Left kidney (tissue), 8 donors: ENCODE measurements at places on chromosomes 7 and 10.

DNA sequence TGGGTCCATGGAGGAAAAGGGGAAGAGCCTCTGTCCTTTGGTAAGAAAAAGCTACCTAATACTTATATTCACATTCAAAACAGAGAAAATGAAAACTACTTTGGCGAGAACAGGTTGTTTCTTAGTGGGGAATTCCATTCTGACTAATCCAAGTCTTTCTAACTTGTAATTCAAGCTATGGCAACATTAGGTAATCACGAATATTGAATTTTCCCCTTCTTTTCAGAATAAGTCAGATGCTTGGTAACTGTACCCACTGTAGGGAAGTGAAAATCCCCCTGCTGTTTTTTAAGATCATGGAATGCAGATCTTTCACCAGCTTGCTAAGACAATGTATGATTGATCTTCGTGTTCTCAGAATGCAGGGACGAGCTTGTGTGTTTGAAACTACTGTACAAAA, 384.4 kb downstream of the TCERG1L start:
- no peak for DNase-seq

DNA sequence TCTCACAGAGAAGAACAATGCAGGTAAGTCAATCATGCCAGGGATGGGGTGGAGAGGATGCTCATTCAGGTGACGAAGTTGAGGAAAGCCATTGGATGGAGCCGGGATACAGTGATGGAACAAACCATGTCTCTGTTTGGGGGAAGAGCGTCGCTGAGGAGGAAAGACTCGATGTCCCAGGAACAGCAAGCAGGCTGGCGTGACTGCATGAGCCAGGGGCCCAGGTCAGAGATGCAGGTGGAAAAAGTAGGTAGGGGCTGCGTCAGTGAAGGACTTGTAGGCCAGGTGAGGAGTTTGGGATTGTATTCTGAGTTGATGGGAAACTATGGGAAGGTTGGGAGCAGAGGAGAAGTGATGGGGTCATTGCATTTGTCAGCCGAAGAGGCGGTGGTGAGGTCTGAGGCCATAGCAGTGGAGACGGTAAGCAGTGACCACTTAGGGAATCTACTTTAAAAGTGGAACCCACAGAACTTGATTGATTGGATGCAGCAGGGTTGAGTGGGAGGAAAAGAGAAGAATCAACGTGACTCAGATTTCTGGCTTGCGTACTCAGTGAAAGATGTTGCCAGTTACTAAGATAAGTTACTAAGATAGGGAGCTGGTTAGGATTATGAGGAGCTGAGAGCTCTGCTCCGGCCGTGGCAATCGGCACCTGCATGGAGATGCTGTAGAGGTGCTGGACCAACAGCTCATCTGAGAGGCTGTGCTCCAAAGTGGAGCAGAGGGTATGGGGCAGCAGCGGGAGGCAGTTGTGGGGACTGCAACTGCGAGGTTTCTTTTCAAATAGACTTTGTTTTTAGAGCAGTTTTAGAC, 12.5 kb upstream of the IL2RA start:
- no peak for DNase-seq

DNA sequence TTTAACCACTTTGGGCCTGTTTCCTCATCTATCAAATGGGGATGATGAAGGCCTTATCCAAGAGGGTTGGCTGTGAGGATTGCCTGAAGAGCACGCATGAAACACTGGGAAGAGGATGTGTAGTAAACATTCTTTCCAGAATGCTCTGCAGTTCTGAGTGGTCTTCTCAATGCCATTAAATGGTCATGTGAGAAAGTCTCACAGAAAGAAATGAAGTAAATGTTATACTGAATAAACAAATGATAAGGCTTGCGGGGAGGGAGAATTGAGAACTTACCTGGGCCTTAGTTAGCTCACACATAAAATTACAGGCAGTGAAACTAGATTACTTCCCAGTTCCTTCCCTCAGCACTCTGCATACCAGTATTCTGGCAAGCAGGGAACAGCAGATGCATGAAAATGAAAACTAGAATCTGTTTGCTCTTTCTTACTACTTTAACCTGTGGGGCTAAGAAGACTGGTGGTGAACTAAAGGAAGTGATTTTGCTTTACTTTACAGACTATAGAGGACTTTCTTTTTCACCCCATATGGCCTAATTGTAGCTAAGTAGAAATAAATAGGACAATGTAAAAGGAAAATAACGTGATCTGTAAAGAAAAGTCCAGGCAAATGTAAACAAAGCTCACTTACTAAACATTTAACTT, 135.3 kb upstream of the CCDC6 start:
- no peak for DNase-seq

- DNase-seq = no peak
Measured at GRCh38 chr7:79615466-79615865, 162.0 kb upstream of the MAGI2 start.

DNA sequence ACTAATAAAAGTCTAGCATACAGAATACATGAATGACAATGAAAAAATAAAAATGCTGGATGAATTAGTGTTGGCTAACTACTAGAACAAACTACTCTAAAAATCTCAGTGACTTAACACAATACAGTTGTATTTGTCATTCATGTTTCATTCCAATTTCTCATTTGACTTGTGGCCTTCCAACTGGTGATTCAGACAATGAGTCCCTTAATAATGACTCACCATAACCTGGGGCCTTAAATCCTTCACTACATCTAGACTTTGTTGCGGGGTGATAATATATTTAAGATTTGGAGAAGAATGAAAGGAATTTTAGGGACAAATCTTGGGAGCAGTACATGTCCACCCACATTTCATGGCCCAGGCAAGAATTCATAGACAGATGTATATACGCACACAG, 90.5 kb upstream of the POM121L12 start:
- no peak for DNase-seq

- no peak for DNase-seq
Measured at GRCh38 chr10:103699611-103700435, 155.6 kb downstream of the SH3PXD2A start.

DNA sequence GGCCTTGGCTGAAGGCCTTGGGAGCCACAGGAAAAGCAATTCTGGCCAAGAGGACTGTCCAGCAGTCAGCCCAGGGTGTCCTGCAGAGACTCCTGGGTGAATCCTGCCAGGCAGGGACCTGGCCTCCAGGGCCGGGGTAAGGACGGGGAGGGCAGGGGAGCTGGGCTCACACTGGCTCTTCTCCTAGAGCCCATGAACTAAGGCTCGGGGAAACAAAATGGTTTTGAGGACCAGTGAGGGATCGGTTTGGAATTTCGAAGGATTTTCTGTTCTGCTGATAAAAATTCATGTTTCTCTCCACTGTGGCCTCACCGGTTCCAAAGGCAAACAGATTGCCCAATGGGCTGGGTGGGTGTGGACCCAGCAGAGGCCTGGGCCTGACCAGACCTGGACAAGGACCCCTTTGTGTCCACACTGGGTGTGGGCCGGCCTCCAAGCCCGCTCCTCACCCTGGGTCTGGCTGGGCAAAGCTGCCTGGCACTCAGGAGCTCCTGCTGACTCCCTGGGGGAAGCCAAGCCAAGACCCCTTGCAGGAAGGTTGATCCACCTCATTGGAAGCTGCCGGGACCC, 27.3 kb downstream of the FAM20C start:
- no peak for DNase-seq

GRCh38 chr7:115191526-115191925, 269.6 kb downstream of the MDFIC start:
- DNase-seq = no peak

DNA sequence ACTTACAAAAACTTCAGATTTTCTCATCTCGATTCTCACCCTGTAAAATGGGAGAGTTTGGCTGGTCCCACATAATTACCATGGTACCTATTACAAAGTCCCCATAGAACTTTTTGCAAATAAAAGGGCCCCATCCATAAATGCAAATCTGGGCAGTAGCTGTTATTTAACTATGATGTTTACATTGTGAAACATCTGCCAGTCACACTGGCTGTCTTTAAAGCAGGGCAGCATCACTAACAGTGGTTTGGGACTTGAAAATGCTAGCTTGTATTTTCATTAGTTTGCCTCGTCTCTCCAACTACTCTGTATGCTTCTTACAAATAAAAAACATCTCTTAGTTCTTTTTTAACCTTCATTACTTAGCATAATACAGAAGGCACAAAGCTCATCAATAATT, 240.7 kb downstream of the FZD1 start:
- no peak for DNase-seq

- no peak for DNase-seq
Measured at GRCh38 chr10:31607481-31607880, 288.5 kb downstream of the ZEB1 start.

GRCh38 chr7:140348161-140348849, 50.0 kb downstream of the SLC37A3 start:
- DNase-seq = no peak

GRCh38 chr7:77697535-77697831, 1.2 kb downstream of the RSBN1L start:
- DNase-seq = no peak

GRCh38 chr10:68606918-68607317, 46.8 kb downstream of the TET1 start:
- no peak for DNase-seq

DNA sequence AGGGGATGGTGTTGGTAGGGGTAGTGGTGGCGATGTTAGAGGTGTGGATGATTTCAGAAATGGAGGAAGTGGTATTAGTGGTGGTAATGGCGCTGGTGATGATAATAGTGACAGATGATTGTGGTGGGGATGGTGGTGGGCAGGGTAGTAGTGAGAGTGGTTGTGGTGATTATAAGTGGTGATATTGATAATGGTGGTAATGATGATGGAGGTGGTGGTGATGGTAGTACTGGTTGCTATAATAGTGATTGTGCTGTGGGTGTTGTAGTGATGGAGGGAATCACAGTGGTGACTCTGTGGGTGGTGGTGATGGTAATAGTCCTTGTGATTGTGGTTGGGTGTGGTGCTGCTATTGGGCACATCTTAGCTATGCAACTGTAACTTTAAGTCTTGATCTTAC, 61.6 kb upstream of the TBX20 start:
- DNase-seq = no peak

GRCh38 chr10:129743738-129744133, 220.3 kb downstream of the EBF3 start:
- DNase-seq = no peak

DNA sequence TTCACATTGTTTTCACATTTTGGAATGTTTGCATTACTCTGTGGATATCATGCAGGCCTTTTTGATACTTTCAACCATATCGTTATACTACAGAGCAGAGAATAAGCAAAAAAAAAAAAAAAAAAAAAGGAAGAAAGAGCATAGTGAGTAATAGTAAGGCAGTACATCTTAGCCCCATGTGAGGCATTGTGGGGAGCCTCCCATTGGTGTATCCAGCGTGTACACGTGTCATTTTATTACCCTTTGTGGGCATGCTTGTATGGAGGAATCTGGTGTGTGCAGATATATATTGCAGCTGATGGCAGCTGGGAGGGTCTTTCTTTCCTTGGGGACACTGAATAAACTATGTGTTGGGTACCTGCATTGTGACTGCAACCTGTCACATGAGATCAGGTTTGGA, 19.6 kb downstream of the R3HCC1L start:
- DNase-seq = no peak

GRCh38 chr7:138661069-138661635, 40.0 kb downstream of the SVOPL start:
- DNase-seq = no peak
